GDM1 (cell line): ENCODE measurements at places on chromosomes 3 and 15.

DNA sequence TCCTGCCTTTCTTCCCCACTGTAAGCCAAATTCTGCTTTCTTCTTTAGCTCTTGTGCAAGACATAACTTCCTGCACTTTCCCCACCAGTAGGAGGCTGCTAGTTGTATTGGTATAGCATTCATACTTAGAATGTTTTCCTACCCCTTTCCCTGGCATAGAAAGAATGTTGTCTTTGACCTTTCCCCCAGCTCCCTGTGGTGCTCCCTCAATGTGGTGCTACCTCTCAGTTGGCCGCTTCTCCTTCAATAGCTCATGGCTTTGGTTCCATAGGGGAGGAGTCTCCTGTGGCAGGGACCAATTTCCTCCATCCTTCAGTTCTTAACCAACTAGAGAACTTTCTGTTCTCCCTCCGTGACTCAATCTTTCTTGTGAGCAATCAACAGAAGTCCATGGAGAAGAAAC lies 67.5 kb upstream of the AKAP13 start:
- DNase-seq: no peak

- no peak for DNase-seq
These were observed 1141.6 kb downstream of the IGSF11 start for GRCh38 chr3:117893001-117893400.

- DNase-seq: peak; percentile 37
These were observed 40.4 kb downstream of the DNAJB8 start for GRCh38 chr3:128426128-128426921.

DNA sequence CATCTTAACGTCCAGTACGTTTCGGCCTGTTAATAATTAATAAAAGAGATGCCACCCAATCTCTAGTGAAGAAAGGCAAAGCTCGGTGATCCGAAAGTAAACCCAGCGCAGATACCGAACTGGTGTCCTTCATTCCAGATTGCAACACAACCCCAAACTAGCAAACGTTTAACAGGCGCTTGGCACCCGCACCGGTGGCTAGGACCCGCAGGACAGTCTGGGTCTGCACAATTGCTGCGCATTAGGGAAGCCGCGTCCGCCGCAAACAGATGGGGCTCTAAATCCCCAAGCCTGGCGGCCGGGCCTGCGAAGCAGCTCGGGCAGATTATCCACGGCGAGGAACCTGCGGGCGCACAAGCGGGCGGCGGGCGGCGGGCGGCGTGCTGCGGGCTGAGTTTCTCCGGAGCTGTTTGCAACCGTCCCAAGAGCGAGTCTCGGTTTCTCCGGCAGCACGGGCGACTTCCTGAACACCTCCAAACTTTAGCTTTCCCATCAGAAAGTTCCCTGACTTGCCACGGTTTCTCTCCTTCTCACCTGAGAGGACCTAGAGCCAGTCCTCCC lies 112.1 kb upstream of the ICE2 start:
- DNase-seq: no peak

- DNase-seq: no peak
These were observed 4.8 kb upstream of the CLSTN2 start for GRCh38 chr3:139930211-139930610.
